ENCODE measurements at places on chromosomes 2 and 18.

- no peak for DNase-seq
These were observed 510.9 kb upstream of the CELF4 start for GRCh38 chr18:38076346-38077070.

DNA sequence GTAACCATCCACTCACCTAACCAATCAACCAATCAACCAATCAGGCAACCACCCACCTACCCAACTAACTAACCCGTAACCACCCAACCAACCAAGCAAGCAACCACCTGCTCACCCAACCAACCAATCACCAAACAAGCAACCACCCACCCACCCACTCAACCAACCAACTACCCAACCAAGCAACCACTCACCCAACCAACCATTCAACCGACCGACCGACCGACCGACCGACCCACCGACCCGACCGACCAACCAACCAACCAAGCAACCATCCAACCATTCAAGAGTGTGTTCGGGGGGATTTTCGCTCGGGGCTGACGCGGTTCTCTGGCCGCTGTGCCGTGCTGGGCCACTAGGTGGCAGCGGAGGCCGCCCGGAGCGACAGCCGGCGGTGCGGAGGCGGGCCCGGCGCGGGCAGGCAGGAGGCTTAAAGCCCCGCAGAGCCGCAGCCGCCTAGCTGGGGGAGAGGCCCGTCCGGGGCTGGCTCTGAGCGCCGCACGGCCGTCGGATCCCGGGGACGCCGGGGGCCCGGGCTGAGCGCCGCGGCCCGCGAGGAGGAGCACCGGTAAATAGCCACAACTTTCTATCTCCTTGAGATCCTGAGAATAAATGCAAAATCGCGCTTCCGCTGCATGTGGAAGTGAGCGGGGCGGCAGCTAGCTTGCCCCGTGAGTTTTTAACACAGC lies at the start of gene MC5R:
Gene MC5R (plus strand): TSS at position 443 of the 689 bp plus-strand sequence. CDS start 1,617 bp downstream, outside the sequence.
- peak; percentile 60 for DNase-seq

- no peak for DNase-seq
These were observed 112.7 kb downstream of the XRCC5 start for GRCh38 chr2:216221811-216222210.

DNA sequence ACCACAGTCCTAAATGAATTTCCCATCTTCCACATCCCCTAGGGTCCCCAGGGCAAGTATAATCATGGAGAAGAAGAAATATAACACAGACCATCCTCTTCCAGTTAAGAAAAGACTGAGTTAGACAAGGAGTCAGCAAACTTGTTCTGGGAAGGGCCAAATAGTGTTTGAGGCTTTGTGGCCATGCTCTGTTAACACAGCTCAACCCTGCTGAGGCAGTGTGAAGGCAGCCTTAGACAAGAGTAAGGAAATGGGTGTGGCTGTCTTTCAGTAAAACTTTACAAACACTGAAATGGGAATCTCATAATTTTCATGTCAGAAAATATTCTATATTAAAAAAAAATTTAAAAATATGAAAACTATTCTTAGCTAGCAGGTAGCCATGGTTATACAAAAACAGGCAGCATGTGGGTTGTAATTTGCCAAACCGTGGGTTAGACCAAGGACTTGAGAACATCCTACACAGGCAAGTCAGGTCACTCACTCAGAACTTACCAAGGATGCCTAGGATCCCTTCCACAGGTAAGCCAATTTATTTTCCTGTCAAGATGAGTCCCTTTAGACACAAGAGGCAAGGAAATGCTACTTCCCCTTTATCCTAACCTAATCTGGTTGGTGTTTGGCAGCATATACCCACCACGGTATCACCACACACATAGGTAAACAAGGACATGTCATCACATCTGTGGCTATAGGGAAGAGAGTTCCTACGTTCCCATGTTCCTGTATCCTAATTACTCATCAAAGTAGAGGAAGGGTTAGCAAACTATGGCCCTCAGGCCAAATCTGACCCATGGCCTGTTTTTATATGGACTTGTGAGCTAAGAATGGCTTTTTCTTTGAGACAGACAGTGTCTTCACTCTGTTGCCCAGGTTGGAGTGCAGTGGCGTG lies 31.9 kb downstream of the C2orf74 start:
- no peak for DNase-seq

- DNase-seq: no peak
These were observed 146.2 kb upstream of the LYPD1 start for GRCh38 chr2:132816234-132816633.

DNA sequence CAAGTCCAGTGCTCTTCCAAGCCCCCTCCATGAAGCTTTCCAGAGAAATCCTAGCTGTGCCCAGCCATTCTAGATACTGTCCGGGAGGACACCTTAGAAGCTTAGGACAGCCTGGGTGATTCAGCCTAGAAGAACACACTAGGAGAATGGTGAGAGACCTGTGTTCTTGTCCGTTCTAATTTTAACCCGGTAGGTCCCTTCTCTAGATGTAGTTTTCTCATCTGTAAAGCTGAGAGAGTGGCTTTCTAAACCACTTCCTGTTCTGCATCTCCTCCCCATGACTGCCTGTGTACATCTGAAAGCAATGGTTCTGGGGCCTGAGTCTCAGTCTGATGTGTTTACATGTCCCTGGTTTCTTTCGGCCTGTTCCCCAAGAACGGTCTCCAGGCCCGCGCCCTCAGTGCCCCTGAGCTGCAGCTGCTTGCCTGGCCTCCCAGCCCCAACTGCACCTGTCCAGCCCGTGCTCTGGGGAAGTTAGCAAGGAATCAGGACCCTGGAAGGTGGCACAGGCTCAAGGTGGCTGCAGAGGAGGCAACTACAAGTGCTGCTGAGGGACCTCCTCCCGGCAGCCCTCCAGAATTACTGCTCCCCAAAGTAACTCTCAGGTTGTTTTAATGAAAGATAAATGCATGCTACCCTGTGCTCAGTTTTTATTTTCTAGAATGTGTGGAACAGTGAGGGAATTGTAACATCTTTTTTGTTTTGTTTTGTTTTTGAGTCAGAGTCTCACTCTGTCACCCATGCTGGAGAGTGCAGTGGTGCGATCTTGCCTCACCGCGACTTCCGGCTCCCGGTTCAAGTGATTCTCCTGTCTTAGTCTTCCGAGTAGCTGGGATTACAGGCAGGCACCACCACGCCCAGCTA lies 105.9 kb downstream of the LBH start:
- DNase-seq: peak; percentile 74

- DNase-seq: no peak
These were observed 2.1 kb downstream of the NEURL3 start for GRCh38 chr2:96502891-96503636.

All from naive B cell (primary cell).